Breast epithelium (tissue), 4 donors: ENCODE measurements at places on chromosomes 7 and 10. TPM values are rescaled to one million over a fixed set of nuclear protein-coding genes. Genes with fewer than 3 reads are reported as not detected.

The HYAL4 gene
- 0.15 TPM for total RNA-seq

The RAMP3 gene
- 76.8 TPM for total RNA-seq

The ZNF239 gene
- total RNA-seq = 9.1 TPM

The CAMK2B gene
- 2.0 TPM for total RNA-seq

The SP8 gene
- not detected for total RNA-seq

The SPDYE11 gene
- not detected for total RNA-seq

The CTTNBP2 gene
- 13.8 TPM for total RNA-seq

DNA sequence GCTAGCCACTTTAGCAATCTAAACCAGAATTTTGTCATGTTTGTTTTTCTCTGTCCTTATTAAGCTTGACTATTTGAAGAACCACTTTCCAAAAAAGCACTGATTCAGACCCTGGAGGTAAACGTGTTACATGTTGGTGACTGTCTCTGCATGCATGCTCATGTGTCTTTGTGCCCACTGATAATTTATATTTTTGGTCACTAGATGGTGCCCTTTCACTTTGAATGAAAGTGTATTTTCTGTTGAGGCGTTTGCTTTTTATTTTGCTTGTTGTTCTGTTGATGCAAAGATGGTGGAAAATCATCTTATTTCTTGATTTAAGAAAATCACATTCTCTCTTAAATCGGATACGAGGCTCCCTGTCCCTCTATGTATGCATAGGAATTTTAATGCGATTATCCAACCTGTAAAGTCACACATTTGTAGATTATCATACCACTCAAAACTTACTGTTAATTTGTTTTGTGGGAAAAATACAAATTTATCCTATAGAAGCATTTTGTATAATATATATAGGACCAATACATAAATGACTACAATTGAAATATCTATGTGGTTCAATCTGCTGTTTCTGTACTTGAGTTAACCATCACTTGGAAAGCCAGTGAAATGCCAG lies 269.3 kb downstream of the BICC1 start:
- H3K4me1 ChIP-seq = no peaks in the 10 kb centered on the region
- no peaks in the 10 kb centered on the region for H3K36me3 ChIP-seq
- no peaks in the 10 kb centered on the region for H3K27me3 ChIP-seq
- no peak overlapping the region for H3K4me3 ChIP-seq

- no peaks in the 10 kb centered on the region for H3K27me3 ChIP-seq
- H3K4me1 ChIP-seq = no peaks in the 10 kb centered on the region
- no peak overlapping the region for H3K4me3 ChIP-seq
- no peaks in the 10 kb centered on the region for H3K36me3 ChIP-seq
- no peak overlapping the region for H3K27ac ChIP-seq
Observed at GRCh38 chr7:134293002-134293740, 23.6 kb downstream of the SLC35B4 start.

- H3K27ac ChIP-seq = no peak overlapping the region
- no peaks in the 10 kb centered on the region for H3K4me1 ChIP-seq
- DNase-seq = no peak
- no peak overlapping the region for H3K4me3 ChIP-seq
- H3K36me3 ChIP-seq = no peaks in the 10 kb centered on the region
Observed at GRCh38 chr10:116732573-116732972, 9.8 kb downstream of the HSPA12A start.

DNA sequence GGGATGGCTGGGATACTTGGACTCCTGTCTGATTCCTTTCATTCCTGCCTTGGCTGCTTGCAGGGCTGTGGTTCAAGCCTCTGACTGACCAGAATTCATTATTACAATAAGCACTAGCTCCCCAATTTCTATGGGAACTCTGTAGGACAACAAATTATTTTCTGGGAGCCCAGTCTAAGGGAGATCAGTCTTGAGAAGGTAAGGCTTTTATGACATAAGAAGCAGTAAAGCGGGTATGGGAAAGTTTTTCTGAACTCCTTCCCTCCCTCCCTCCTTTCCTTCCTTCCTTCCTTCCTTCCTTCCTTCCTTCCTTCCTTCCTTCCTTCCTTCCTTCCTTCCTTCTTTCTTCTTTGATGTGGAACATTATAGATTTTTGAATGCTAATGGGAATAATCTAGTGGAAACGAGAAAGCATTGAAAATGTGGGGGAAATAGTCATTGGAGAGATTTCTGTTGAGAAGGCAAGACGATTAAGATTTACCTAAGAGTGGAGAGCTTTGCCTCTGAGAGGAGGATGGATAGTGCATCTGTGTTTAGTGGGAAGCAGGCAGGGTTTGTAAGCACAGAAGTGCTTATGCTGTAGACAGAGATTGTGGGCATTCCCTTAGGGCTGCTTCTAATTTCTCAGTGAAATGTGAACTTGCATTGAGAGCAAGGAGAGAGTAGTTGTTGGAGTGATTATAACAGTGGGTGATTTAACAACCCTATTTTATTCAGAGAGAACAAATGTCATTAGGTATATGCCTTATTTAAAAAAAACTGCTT lies 201.5 kb downstream of the DNAJB9 start:
- no peaks in the 10 kb centered on the region for H3K27me3 ChIP-seq
- no peak for DNase-seq
- no peak overlapping the region for H3K4me3 ChIP-seq
- no peak overlapping the region for H3K27ac ChIP-seq
- no peaks in the 10 kb centered on the region for H3K4me1 ChIP-seq

- H3K27me3 ChIP-seq = no peaks in the 10 kb centered on the region
- no peak overlapping the region for H3K4me3 ChIP-seq
- H3K27ac ChIP-seq = no peak overlapping the region
- H3K4me1 ChIP-seq = no peaks in the 10 kb centered on the region
- no peaks in the 10 kb centered on the region for H3K36me3 ChIP-seq
- DNase-seq = no peak
Observed at GRCh38 chr7:82166260-82167015, 277.1 kb downstream of the CACNA2D1 start.

GRCh38 chr7:1325246-1325645 lies 92.6 kb downstream of the UNCX start:
- no peaks in the 10 kb centered on the region for H3K27me3 ChIP-seq
- DNase-seq = no peak
- no peak overlapping the region for H3K27ac ChIP-seq
- H3K36me3 ChIP-seq = no peaks in the 10 kb centered on the region

- H3K27me3 ChIP-seq = no peaks in the 10 kb centered on the region
- no peaks in the 10 kb centered on the region for H3K4me1 ChIP-seq
- no peak overlapping the region for H3K4me3 ChIP-seq
- H3K27ac ChIP-seq = no peak overlapping the region
- no peak for DNase-seq
Observed at GRCh38 chr7:70193514-70193913, 595.2 kb downstream of the AUTS2 start.

DNA sequence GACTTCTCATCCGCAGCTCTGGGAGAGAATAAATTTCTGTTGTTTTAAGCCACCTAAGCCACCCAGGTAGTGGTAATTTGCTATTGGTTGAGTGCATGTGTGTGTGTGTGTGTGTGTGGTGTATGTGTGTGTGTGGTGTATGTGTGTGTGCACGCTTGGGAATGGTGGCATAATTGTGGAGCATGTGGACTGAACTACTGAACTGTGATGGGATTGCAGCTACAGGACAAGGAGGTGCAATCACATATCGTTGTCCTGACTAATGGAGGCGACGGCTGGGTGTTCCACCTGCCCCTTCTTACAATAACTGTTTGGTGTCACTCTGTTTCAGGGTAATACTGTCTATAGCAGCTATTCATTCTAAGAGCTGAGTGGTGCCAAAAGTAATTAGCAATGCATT lies 448.7 kb upstream of the PFKP start:
- no peaks in the 10 kb centered on the region for H3K36me3 ChIP-seq
- H3K4me1 ChIP-seq = no peaks in the 10 kb centered on the region
- DNase-seq = no peak
- H3K27me3 ChIP-seq = peaks cover 19% of the 10 kb centered on the region
- H3K4me3 ChIP-seq = no peak overlapping the region
- no peak overlapping the region for H3K27ac ChIP-seq

GRCh38 chr7:41873741-41874140 lies 170.9 kb upstream of the INHBA start:
- H3K27me3 ChIP-seq = no peaks in the 10 kb centered on the region
- H3K4me3 ChIP-seq = no peak overlapping the region
- H3K4me1 ChIP-seq = no peaks in the 10 kb centered on the region
- no peak overlapping the region for H3K27ac ChIP-seq
- H3K36me3 ChIP-seq = no peaks in the 10 kb centered on the region

DNA sequence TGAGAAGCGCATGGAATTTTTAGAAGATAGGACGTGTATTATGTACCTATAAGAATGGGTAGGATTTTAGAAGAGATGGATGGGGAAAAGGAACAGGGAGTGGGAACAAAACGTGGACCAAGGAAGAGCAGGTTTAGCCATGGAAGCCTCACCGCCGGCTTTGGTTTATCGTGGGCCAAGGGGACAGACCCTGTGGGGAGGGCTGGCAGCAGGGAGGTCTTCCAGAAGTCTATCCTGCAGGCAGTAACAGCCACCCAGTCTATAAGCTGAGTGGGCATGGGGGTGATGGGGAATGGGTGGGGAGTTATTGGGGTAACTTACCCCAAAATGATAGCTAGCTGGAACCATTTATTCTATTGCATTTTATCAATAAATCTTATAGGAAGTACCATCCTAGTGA lies 44.9 kb downstream of the IKZF1 start:
- no peaks in the 10 kb centered on the region for H3K27me3 ChIP-seq
- no peak overlapping the region for H3K4me3 ChIP-seq
- DNase-seq = no peak
- H3K4me1 ChIP-seq = no peaks in the 10 kb centered on the region
- no peaks in the 10 kb centered on the region for H3K36me3 ChIP-seq

DNA sequence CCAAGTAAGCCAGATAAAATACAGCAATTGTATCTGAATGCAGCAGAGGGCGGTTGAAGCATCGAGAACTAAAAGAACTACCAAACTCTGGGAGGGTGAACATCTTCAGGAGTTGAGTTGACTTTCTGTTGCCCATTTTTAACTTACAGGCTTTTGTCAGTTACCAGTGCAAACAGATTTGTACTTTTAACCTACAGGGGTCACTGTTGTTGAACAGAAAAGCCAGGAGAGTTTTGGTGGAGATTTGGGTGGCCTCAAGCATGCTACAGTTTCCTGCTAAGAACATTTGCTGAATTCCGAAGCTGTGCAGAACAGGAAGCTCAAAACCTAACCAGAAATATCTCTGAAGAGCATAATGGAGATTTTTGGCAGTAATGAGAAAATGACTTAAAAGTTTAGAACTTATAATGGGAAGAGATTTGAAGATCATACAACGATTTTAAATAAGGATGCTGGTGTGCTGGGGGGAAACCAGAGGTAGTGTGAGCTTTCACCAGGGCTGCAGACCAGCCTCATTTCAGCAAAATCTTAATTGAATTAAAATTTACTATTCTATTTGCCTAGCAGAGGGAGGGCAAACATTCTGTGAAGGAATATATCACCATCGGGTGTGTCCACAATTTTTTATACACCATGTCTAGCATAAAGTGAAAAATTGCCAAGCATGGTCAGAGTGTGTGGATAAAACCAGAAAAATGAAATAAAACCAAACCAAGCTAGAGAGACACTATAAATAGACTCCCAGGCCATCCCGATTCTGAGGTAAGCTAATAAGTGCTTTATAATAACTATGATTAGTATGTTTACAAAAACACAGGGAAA lies 208.6 kb upstream of the CCDC6 start:
- no peaks in the 10 kb centered on the region for H3K4me1 ChIP-seq
- no peaks in the 10 kb centered on the region for H3K27me3 ChIP-seq
- H3K4me3 ChIP-seq = no peak overlapping the region
- no peak for DNase-seq

GRCh38 chr10:61961278-61961677 lies 59.8 kb downstream of the ARID5B start:
- H3K36me3 ChIP-seq = no peaks in the 10 kb centered on the region
- H3K27ac ChIP-seq = no peak overlapping the region
- no peaks in the 10 kb centered on the region for H3K4me1 ChIP-seq
- no peak for DNase-seq
- H3K27me3 ChIP-seq = no peaks in the 10 kb centered on the region

- no peaks in the 10 kb centered on the region for H3K27me3 ChIP-seq
- H3K4me3 ChIP-seq = peak overlapping the region; percentile 95
- peak overlapping the region; percentile 96 for H3K27ac ChIP-seq
- H3K4me1 ChIP-seq = no peaks in the 10 kb centered on the region
Observed at GRCh38 chr7:44884621-44885393, 523 bp downstream of the PURB start.

DNA sequence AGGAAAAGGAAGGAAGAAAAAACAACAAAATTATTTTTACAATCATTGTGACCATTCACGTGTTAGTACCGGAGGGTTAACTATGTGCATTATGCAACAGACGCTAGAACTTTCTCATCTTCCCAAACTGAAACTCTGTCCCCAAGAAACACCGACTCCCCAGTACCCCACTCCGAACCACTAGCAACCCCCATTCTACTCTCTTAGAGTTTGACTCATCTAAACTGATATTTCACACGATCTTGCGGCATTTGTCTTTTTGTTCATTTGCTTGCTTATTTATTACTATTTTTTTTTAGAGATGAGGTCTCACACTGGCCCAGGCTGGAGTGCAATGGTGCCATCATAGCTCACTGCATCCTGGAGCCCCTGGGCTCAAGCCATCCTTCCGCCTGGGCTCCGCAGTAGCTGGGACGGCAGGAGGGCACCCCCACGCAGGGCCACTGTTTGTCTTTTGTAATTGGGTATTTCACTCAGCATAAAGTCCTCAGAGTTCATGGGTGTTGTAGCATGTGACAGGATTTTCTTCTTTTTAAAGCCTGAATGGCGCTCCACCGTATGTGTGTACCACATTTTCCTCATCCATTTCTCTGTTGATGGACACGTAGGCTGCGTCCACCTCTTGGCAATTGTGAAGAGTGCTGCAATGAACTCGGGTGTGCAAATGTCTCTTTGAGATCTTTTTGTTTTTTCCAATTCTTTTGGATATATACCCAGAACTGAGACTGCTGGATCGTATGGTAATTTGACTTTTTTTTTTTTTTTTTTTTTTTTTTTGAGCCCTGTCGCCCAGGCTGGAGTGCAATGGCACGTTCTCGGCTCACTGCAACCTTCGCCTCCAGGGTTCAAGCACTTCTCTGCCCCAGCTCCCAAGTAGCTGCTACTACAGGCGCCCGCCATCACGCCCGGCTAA lies 9.5 kb downstream of the MNX1 start:
- peaks cover 5% of the 10 kb centered on the region for H3K4me1 ChIP-seq
- no peak overlapping the region for H3K27ac ChIP-seq
- peak overlapping the region; percentile 37 for H3K4me3 ChIP-seq
- no peaks in the 10 kb centered on the region for H3K36me3 ChIP-seq
- DNase-seq = no peak

- DNase-seq = no peak
- no peaks in the 10 kb centered on the region for H3K36me3 ChIP-seq
- H3K27me3 ChIP-seq = no peaks in the 10 kb centered on the region
- no peak overlapping the region for H3K4me3 ChIP-seq
- no peaks in the 10 kb centered on the region for H3K4me1 ChIP-seq
Observed at GRCh38 chr7:44335184-44335583, 9.8 kb upstream of the CAMK2B start.

DNA sequence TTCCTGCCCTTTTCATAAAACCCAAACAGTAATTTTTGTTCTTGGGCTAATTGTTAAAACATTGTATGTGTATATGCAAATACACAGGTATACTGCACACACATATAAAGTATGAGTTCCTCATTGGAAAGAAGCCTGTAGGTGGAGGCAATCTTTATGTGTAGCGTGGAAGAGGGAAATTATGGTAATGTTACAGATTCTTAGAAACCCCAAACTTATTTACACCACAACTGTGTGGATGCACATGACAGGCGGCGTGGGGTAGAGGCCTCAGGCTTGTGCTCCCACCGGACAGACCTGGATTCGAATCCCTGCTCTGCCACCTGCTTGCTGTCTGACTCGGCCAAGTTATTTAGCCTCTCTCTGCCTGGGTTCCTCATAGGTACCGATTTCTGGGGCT lies 223.0 kb downstream of the CELF2 start:
- no peak overlapping the region for H3K4me3 ChIP-seq
- H3K4me1 ChIP-seq = no peaks in the 10 kb centered on the region
- DNase-seq = no peak
- no peak overlapping the region for H3K27ac ChIP-seq
- H3K27me3 ChIP-seq = no peaks in the 10 kb centered on the region
- no peaks in the 10 kb centered on the region for H3K36me3 ChIP-seq
